T-cell (primary cell): ENCODE measurements at places on chromosomes 3 and 15.

GRCh38 chr15:60763688-60764087 is 284.7 kb upstream of the ICE2 start:
- DNase-seq = no peak

GRCh38 chr15:74642348-74642733 is 26.7 kb downstream of the CLK3 start:
- DNase-seq = no peak

DNA sequence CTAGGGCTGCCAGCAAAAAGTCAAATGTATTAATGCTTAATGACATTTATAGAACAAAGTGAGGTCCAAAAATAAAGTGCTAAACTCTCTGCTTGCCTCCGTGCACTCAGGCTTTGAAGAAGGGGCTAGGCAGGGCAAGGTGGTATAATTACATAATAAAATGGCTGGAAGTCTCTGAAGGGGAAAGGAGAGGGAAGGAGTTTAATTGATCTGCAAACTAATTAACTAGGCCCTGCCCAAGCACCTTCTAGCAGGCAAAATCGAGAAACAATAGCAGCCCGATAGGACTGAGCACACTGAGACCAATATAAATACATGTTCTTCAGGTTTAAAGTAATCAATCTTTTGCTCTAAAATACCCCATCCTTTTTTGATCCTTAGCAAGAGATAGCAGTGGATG is 13.0 kb downstream of the DIS3L start:
- DNase-seq = no peak

- no peak for DNase-seq
Observed at GRCh38 chr3:138139691-138140090, 7.5 kb upstream of the A4GNT start.

DNA sequence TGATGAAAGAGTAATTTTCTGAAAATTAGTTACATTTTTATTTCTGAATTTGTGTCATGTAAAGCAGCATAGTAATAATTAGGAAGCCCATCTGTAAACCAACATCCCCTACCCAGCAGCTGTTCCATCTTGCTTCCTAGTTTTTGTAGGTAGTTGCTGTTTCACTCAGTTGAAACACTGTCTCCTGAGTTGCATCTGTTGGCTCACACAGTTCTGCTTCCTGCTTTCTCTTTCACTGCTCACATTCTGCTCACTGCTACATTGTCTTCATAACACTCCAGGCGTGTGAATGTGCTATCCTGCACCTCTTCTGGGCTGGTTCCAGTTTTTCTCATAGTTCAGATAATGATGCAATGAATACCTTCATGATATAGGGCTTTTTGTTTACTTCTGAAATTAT is 123.4 kb downstream of the EPHB1 start:
- no peak for DNase-seq

DNA sequence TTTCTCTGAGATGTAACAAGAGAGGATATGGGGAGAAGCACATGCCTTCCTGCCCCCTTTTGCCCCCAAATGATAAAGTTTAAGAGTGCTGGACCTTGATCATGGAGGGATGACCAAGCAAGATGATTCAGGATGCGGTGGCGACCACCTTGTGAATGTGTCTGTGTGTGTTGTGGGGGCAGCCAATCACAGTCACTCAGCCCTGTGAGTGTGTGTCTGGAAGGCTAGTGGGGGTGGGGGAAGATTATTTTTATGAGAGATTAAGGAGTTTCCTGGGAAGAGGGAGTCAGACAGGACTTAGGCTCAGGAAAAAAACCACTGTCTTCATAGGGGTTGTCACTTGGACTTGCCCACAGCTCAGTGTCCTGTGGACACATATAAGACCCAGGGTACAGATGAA is 57.8 kb upstream of the KY start:
- no peak for DNase-seq

- DNase-seq = no peak
Observed at GRCh38 chr3:185021256-185021655, 131.6 kb downstream of the C3orf70 start.

DNA sequence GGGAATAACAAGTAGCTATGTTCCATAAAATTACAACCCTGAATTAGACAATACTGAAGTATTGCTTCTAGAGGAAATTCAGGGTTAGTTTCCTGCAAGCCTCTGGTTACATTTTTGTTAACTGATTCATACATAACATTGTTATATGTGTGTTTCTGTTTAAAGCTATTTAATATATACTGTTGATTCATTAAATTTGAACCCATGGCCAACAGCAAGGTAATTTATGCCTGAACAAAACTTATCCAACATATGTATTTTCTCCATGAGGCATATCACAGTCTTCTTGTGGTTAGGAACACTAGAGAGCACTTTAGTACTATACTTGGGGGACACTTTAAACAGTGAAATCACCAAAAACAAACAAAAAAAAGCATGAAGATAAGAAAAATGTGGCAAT is 47.7 kb upstream of the PTX3 start:
- no peak for DNase-seq

- no peak for DNase-seq
Observed at GRCh38 chr15:28888900-28889299, 3.1 kb downstream of the APBA2 start.

GRCh38 chr15:65132878-65133547 is 595 bp downstream of the PDCD7 start:
- peak; percentile 13 for DNase-seq

- DNase-seq = no peak
Observed at GRCh38 chr3:18732474-18732873, 307.3 kb upstream of the SATB1 start.

DNA sequence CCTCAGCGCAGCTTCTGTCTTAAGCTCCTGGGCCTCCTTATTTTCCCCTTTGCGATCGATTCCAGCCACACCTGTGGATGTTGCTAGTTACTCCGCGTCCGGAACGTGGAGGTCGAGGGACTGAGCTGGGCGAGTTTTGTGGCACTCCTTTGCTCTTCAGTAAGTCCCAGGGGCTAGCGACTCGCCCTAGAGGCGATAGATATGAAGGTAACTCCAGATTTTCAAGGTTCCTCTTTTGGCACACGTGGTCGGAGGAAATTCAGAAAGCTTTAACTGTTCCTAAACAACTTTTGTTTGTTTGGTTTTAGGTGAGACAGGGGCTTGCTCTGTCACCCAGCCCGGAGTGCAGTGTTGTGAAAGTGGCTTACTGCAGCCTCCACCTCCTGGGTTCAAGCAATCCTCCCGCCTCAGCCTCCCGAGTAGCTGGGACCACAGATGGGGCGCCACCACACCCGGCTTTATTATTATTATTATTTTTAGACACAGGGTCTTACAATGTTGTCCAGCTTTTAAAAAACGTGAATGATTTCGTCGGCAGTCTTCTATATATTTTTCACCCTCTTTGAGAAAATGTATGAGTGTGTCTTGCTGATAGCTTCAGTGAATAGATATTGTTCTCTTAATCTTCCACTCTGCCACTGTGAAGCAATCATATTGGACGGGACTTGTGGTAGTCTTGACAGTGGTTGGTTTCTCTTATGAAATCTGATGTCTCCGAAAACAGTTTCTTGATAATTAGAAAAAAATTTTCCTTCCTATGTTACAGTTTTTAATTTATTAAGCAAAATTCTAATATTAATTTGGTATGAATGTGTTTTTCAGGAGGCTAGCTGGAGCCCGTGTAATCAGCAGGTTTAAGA is 785 bp downstream of the MFSD1 start:
- DNase-seq = no peak

DNA sequence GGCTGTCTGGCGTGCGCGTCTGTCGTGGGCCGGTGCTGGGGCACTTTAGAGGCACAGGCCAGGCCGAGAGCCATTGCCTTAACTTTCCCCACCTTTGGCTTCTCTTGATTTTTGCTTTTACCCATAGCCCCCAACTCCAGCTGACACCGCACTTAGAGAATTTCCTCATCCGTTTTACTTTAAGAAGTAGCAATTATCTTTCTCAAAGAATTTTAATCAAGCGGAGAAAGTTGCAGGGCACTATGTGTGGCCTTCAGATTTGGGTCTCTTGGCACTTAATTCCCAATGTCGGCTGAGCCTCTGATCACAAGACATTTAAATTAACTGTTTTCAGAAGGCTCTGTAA is 1.2 kb downstream of the ALDH1A3 start:
- no peak for DNase-seq

- DNase-seq = no peak
Observed at GRCh38 chr3:124986192-124987143, 51.9 kb upstream of the MUC13 start.

DNA sequence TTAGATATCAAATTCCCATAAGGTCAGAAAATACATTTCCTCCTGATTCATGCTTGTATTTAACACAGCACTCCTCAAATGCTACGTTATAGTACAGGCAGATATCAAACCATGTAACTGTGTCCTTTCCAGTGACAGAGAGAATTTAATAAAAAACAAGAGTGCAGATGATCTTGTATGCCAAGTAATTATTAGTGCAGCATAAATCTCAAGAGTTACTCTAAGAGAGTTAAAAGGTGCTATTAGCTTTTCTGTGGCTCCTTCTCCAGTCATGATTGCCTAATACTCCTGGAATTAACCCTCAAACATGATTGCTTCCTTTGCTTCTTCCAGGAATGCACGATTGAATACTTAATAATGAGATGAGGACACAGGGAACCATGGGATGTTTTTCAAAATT is 413.0 kb upstream of the DPH6 start:
- no peak for DNase-seq

- no peak for DNase-seq
Observed at GRCh38 chr3:155385896-155386625, 92.6 kb upstream of the STRIT1 start.

DNA sequence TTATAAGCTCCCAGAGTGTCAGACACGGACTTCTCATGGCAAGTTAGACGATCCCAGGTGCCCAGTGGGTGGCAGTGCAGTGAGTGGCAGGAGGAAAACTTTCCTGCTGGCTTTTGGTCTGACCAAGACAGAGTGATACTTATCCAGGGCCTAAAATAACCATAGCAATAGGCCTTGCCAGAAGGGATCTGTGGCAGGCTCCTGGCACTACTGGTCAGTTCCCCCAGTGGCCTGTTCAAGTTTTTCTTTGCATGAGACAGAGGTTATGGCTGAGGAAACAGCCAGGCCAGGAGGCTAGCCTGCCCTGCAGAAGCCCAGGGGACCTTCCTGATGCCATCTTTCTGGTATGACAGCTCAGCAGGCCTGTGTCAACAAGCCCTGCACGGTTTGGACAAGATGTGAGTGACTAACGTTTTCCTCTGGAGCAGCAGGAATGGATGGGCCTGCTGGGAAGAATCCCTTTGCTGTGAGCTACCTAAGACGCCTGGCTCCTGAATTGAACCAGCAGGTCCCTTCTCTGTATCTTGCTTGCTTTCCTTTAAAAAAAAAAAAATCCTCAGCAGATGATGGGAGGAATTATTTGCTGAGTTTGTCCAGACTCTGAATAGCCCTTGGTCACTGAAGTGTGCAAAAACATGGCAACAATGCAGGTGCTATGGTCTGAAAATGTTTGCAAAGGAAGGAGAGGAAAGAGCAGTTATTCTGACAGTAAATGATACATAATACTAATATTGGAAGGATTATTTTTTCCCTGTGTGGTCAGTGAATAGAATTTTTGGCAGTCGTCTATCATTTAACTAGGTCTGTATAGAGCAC is 18.0 kb downstream of the SCG5 start:
- no peak for DNase-seq
